ENCODE measurements at places on chromosomes 16 and 17.

- no peak for DNase-seq
These were observed 12.4 kb downstream of the ZNF232 start for GRCh38 chr17:5099271-5099670.

DNA sequence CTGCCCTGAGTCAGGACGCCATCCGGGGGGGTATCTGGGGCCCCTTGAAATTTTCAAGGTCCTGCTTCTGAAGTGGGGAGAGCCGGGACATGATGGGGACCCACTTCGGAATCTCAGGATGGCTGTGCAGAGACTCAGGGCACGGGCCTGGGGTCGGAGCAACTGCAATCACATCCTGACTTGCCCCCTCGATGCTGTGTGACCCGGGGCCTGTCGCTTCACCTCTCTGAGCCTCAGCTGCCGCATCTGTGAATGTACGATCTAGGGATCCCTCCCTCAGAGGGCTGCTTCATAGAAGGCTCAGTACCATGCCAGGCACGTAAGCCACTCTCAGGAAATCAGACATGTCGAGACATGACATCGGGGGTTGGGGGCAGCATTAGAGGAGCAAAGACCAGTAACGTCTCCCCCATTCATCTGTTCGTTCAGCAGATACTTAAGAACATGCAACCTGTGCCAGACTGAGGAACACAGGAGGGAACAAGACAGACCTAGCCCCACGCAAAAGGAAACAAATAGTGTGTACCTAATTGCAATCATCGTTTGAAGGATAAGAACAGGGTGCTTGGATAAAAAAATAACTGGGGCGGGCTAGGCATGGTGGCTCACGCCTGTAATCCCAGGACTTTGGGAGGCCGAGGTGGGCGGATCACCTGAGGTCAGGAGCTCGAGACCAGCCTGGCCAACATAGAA is 229.6 kb downstream of the PARN start:
- DNase-seq, result no peak

DNA sequence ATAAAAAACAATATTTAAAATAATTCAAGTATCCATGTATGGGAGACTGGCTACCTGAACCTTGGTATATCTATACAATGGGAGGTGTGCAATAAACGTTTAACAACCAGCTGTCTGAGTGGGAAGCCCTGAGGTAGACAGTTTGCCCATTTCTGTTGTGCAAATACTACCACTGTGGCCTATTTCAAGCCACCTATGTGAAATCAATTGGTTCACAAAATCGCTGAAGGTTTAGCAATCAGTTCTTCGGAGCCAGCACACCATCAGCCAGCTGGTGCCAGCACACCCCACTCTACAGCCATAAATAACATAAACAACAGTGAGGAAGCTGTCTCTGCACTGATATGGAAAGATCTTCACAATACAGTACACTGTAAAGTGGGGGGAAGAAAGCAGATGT is 46.7 kb upstream of the KDM8 start:
- DNase-seq, result no peak

DNA sequence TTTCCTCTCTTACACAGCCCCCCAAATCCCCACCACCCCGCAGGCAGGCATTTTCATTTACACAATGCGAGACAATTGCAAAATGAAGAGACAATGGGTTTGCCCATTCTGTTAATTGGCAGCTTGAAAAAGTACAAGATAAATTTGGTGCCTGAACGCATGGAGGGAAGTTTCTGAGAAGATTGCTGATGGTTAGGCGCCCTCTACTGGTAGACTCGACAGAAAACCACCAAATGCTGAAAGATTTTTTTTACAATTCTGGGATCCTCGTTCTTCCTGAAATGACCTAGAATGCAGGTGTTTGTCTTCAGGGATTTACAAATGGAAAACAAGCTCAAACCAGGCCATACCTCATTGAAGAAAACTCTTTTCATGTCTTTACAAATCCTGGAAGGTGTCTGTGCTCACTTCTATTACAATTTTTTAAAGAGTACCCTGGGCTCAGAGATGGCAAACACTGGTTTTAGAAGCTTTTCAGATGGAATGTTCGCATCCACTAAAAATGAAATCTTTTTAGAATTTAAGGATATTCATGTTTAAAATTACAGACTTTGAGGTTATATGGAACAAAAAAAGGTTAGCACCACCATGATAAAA is 338.5 kb downstream of the PMP22 start:
- no peak for DNase-seq

GRCh38 chr16:59899940-59900339 is 1165.8 kb upstream of the GOT2 start:
- DNase-seq, result no peak

Data from esophagus squamous epithelium (tissue), 5 donors.